HCT116 (cell line): ENCODE measurements at places on chromosomes 11 and 22. TPM values are rescaled to one million over a fixed set of nuclear protein-coding genes. Genes with fewer than 3 reads are reported as not detected.

GRCh38 chr22:41302021-41302767 lies 869 bp downstream of the ZC3H7B start:
- no peaks in the 10 kb centered on the region for H3K27me3 ChIP-seq
- no peaks in the 10 kb centered on the region for H3K36me3 ChIP-seq
- peak overlapping the region; percentile 86 for H3K4me3 ChIP-seq
- peak overlapping the region; percentile 90 for H3K27ac ChIP-seq

Gene ABCG4
- 1.9 TPM for total RNA-seq

Gene LRRC56
- total RNA-seq: 9.1 TPM

DNA sequence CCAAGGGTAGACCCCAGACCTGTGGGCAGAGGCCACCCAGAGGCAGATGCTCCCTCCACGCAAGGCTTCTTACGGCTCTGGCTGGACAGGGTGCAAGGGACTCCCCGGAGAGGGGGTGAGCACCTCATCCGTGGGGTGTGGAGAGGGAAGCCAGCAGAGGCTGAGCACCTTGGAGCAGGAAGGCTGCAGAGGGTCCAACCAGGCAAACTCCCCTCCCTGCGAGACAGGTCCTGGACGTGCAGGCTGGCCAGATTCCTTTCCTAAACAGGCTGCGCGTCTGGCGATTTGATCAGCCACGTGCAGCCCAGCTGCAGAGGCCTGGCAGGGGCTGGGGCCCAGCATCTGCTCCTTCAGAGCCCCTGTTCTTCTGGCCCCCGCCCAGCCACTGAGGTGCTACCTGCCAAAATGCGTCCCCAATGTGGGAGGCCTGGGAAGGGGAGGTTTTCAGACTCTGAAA lies 49.3 kb downstream of the WNT11 start:
- no peak overlapping the region for H3K4me3 ChIP-seq
- no peak overlapping the region for H3K27ac ChIP-seq
- H3K36me3 ChIP-seq: no peaks in the 10 kb centered on the region
- no peaks in the 10 kb centered on the region for H3K4me1 ChIP-seq

Gene PGA3
- not detected for total RNA-seq

Gene IGSF9B
- total RNA-seq: 12.4 TPM

DNA sequence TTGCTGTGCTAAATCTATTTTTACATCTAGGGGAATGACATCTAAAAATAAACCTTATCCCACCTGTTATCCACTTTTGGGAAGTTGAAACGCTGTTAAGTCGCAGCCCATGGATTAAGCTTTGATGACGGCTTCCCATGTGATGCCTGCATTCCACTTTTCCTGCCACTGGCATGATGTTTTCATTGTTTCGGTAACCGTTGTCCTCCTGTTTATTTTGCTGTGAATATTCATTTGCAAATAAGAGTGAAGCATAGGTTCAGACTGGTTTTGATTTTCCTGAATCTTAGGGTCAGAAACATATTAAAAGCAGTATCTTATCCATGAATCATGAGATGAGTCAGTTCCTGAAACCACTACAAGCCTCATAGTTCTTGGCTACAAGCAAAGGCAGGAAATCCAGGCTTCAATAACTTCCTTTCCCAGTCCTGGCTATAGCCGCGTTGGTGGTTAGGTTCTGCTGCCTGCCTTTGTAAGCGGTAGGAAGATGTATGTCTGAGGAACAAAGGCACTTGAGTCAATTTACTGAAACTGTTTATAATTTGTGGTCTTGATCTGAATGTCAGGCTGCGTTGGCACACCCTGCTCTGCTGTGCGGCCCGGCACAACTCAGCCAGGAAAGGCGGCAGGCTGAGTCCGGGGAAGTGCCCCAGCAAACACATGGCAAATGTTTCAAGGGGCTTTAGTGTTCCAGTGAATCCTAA lies 19.4 kb downstream of the TEAD1 start:
- no peaks in the 10 kb centered on the region for H3K27me3 ChIP-seq
- H3K4me1 ChIP-seq: peaks cover 99% of the 10 kb centered on the region
- H3K36me3 ChIP-seq: no peaks in the 10 kb centered on the region
- peak; percentile 96 for DNase-seq
- H3K4me3 ChIP-seq: peak overlapping the region; percentile 19

DNA sequence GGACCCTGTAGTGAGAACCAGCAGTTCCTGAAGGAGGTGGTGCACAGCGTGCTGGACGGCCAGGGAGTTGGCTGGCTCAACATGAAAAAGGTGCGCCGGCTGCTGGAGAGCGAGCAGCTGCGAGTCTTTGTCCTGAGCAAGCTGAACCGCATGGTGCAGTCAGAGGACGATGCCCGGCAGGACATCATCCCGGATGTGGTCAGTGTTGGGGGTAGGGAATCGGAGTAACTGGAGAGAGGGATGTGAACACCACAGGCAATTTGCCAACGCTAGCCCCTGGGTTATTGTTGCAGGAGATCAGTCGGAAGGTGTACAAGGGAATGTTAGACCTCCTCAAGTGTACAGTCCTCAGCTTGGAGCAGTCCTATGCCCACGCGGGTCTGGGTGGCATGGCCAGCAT lies 19.9 kb downstream of the MADD start:
- H3K36me3 ChIP-seq: peaks cover 25% of the 10 kb centered on the region
- H3K4me3 ChIP-seq: no peak overlapping the region
- H3K4me1 ChIP-seq: no peaks in the 10 kb centered on the region
- DNase-seq: no peak
